ENCODE measurements at places on chromosomes 1 and 21.

DNA sequence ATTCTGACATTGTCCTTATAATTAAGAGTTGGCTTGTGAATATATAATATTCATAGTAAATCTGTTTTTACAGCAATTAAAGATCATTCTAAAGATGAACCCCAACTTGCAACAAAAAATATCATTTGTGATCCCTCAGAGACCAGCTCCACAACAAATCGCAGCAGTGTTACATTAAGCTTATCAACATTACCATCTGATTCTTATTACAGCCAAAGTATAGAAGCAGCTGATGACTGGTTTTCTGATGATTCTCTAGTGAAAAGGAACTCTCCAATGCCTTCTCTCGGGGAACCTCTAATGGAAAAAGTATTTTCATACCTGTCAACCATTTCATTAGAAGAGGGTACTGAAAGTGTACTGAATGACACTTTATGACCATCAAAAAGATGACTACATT, 45.4 kb downstream of the C1orf185 start:
- DNase-seq = no peak

DNA sequence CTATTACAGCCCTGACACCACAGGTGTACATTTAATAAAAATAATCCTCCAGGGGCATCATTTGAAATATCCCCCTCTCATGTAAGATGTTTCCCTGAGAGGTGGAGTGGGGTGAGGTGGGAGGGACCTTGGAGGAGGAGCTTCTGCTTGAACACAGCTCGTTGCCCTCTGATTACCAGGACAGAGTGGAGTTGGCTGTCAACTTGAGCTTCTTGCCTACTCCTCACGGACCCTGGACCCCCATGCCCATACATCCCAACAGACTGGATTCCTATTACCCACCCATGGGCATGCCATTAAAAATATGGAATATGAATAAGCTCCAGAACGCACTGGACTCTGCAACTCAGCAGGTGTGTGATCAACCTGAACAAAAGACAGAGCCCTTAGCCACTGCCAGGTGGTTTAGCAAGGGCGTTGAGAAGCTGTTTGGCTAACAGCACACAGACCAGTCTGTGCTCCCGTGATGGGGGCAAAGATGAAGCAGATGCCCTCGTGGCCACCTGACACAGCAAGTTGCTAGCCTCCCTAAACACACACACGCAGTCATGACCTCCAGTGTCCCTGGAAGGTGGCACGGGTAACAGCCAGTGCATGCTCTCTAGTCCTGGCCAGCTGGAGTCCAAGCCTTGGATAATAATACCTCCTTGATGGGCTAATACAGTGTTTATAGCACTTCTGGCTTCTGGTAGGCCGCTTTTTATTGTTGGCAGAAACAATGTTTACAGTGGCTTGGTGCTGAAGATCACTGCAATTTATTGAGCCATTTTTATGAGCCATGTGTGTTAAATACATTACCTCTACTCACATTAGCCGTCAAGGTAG, 155.0 kb downstream of the TOMM20 start:
- no peak for DNase-seq

DNA sequence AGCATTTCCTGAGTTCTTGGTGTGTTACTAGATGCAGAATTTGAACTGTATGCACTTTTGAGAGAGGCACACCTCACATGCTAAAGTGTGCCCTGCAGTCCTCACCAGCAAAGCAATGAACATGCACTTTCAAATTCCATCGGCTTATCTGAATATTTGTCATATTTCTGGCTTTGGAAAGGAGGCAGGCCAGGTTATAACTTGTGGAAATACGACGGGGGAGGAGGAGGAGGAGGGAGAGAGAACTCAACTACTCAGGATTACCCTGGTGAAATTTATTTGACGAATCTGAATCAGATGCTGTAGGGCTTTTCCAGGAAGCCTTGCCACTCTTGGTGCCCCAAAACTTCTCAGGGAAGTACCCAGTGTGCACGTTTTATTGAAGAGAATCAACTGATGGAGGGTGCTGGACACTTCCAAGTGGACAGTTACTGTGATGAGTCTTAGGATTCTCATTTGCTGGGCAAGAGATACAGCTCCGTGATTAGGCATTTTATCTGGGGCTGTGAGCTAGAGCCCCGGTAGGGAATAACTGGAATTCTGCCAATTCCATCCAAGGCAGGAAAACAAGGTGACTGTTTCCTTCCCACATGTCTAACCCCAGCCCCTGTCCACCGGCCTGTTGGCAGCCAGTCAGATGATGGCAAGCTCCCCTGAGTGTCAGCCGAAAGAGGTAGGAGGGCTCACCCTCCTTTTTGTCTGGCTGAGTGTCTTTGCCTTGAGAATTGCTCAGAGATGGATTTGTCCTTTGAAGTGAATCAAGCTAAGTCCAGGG, 3.8 kb downstream of the PDPN start:
- no peak for DNase-seq

GRCh38 chr1:36790191-36790590, 244.1 kb downstream of the GRIK3 start:
- DNase-seq = no peak

- DNase-seq = no peak
These were observed 4.6 kb upstream of the NKAIN1 start for GRCh38 chr1:31244326-31244725.

GRCh38 chr1:199551967-199552565, 475.4 kb upstream of the NR5A2 start:
- no peak for DNase-seq

DNA sequence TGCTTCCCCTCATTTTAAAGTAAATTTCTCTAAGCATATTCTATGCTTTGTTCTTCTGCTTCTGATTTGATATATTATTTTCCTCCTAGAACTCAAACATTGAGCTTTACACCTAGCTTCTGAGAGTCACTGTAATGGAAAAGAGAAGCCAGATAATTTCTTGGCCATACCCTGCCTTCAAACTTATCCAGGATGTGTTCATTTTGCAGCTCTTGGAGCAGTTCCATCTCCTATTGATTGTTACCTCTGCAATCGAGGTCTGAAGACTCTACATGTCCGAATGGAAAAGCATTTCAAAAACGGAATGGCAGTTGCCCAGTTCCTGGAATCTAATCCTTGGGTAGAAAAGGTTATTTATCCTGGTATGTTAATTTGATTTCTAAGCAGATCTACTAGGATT, 20.8 kb downstream of the CTH start:
- DNase-seq = no peak

DNA sequence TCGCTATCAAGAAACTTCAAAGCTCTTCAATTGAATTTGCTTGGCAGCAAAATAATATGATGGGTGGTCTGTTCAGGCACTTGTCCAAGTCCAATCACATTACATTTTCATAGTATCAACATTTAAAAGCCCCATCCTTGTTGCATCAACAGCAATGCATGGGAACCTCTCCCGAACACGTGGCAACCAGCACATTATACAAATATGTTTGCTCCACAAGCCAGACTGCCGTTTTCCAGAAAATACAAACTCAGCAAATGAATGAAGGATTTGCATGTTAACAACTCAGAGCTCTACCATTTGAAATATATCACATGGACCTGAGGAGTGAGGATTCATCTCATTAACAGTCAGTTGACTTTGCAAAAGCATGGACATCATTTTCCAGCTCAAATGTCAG, 20.0 kb upstream of the LYPLAL1 start:
- no peak for DNase-seq

GRCh38 chr1:230498704-230499103, 72.6 kb upstream of the PGBD5 start:
- DNase-seq = no peak

GRCh38 chr1:226638001-226638601, 89.5 kb downstream of the STUM start:
- no peak for DNase-seq

DNA sequence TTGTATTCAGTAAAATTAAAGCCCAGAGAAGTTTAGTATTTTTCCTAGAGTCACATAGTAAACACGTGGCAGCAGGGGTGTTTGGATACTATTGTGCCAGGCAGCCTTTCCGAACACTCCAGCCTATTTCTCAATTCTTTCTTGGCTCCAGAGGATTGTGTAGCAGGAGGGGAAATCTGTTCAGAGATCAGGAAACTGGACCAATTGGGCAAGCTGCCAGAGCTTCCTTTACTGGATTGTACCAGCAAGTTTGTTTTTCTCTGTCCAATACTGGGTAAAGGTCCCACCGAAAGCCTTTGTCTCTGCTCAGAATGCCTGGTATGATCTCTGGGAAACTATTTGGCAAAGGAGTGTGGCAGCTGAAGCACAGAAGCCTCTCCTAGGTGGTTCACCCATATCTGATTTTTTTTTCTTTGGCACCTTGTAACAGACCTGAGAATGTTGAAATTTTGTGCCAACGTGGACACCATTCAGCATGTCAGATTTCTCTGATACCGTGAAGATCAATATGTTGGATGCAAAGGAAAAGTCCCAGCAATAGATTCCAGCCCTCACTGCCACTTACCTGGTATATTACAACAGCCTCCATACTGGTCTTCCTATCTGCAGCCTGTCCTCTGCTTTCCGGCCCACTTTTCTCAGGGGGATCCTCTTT, 126.2 kb downstream of the FGGY start:
- no peak for DNase-seq

GRCh38 chr1:2927393-2928360, 93.6 kb upstream of the ACTRT2 start:
- DNase-seq = no peak

GRCh38 chr1:235960809-235961208, 94.1 kb upstream of the LYST start:
- DNase-seq = no peak

DNA sequence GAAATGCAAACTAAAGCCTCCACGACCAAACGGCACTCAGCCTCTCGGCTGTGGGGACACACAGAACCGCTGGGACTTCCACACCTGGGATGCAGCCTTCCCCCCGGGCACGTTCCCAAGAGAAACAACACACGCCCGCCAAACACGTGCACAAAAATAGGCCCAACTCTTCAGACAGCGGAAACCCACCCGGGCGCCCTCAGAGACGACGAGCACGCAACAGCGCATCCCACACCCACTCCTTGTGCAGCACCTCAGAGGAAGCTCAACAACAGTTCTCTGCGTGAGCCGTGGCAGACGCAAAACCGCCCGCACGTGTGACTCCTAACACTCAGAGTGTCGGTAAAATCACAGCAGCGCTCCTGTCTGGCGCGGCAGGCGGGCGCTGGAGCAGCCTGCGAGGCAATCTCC, 5.3 kb downstream of the C1orf159 start:
- no peak for DNase-seq

- DNase-seq = no peak
These were observed 11.2 kb downstream of the PDZK1IP1 start for GRCh38 chr1:47178654-47179016.

GRCh38 chr1:24216276-24217074, 29.4 kb upstream of the IFNLR1 start:
- DNase-seq = no peak

- DNase-seq = no peak
These were observed 7.9 kb downstream of the PANK4 start for GRCh38 chr1:2518528-2518927.

DNA sequence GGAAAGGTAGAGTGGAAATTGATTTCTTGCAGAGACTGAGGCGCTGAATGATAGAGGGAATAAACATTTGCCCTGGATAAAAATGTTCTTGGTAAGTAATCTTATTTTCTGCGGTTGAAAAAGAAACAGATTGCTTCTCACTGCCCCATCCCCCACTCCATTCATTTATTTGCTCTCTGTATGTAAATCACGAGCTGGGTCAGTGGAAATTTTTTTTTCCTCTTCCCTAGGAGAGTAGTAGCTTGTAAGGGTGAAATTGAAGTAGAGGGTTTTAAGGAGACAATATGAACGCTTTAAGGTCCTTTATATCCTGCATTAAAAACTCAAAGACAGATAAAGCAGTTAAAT, 1.4 kb upstream of the BRINP3 start:
- no peak for DNase-seq

DNA sequence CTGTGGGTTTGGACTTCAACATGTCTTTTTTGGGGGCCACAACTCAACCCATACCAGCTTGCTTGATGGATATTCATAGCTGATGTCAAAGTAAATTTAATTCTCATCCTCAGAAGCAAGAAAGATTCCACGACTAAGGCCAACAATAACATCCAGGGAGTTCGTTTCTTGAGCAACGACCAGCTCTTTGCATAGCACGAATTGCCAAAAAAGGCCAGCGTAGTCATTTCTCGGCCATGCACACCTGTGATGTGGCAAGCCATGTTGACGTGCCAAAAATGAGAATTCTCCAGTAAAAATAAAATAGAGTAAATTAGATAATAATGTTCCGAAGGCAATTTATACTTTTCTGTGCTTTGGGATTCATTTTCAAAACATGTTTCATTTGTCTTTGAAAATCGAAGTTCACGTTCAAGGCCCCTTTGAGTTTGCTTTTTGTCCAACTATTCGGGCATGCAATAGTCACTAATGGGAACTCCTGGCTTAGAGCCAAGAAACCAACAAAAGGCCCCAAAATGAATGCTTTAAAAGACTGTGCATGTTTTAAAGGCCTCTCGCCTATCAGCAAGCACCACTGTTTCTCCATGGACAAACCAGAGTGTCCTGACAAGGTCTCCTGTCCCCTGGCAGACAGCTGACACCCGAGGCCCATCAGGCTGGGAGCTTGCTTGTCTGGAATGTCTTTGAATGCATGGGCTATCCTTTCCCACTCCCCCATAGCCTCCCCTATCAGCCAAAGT, 14.4 kb upstream of the IGSF5 start:
- DNase-seq = no peak

GRCh38 chr1:46219551-46220520, 16.7 kb downstream of the LURAP1 start:
- no peak for DNase-seq

DNA sequence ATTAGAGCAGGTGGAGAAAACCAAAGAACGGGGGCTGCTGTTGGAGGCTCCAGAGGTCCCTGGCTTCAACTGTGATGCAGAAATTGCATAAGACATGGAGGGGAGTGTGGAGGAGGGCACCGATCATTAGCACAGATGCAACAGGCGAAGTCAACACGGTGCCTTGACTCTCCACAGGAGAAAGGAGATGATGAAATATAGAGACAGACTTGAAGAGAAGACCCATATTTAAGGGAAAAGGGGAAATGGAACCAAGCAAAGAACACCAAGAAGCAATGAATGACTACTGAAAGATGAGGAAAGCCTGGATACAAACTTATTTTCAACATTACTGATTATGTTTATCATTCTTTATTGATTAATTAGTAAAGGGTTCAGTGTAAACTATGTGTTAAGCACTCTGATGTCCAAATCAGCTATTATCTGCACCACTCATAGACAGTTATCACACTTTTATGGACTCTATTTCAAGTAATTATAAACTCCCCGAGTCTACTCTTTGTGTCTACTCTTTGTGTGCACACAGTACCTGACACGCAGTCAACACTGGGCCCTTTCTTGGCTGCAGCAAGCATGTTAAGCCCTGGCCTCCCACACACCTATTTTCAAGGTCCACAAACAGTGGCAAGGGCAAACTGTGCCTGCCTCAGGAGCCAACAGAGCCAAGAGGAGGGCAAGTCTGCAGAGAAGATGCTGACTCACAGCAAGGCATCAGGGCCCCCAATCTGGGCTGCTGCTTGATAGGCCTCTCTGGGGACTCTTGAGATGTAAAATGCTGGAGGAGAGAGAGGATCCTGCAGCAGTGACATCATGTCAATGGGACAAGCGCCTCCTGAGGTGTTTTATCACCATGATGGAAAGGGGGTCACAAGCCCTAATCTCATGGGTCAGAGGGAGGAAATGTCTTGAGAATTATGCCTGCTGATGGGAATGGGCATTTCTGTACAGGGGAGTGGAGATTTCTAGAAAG, 17.6 kb downstream of the PCNX2 start:
- no peak for DNase-seq

Data from stimulated activated CD8-positive, alpha-beta memory T cell treated with anti-CD3 and anti-CD28 coated beads, Interleukin-4, amount 100 ng/mL, for 1 hour (primary cell).